ENCODE measurements at places on chromosomes 7 and 10. TPM values are rescaled to one million over a fixed set of nuclear protein-coding genes. Genes with fewer than 3 reads are reported as not detected.

- no peak overlapping the region for H3K27ac ChIP-seq
- H3K27me3 ChIP-seq: no peaks in the 10 kb centered on the region
- DNase-seq: no peak
- H3K4me1 ChIP-seq: no peaks in the 10 kb centered on the region
- H3K36me3 ChIP-seq: no peaks in the 10 kb centered on the region
- H3K4me3 ChIP-seq: no peak overlapping the region
Observed at GRCh38 chr10:44894691-44895090, 16.4 kb upstream of the TMEM72 start.

Gene MBL2
- not detected for total RNA-seq

DNA sequence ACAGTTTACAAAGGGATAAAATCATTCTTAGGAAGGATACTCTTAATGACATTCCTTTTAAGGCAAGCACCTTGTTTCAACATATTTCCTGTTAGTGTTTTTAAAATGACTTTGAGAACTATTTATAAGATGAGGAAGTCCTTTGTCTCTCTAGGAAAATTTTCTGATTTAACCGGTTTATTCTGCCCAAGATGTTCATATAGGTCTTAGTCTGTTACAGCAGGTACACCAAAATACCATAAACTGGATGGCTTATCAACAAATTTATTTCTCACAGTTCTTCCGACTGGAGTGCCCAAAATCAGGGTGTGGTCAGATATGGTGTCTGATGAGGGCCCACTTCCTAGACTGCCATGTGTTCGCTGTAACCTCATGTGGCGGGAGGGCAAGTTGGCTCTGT, 77.9 kb downstream of the GSAP start:
- no peaks in the 10 kb centered on the region for H3K27me3 ChIP-seq
- H3K36me3 ChIP-seq: no peaks in the 10 kb centered on the region
- H3K27ac ChIP-seq: no peak overlapping the region
- H3K4me3 ChIP-seq: no peak overlapping the region
- no peaks in the 10 kb centered on the region for H3K4me1 ChIP-seq

Gene C7orf57
- total RNA-seq: not detected

DNA sequence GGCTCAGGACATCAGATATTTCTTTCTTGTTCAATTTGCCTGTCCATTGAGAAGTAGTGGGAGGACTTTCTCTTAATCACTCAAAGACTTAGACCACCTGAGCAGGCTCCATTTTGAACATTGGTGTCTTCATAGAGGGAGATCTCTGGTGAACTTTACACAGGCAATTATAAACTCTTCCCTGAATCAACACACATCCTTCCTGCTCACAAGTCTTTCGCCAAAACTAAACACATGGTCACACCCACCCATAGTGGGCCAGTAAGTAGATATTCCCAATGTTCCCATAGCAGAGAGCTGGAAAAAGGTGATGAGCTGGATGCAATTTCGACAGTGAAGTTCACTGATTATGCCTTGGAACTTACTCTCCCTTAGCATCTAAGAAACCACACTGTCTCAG, 8.2 kb upstream of the MACC1 start:
- no peak overlapping the region for H3K4me3 ChIP-seq
- no peaks in the 10 kb centered on the region for H3K27me3 ChIP-seq
- no peaks in the 10 kb centered on the region for H3K36me3 ChIP-seq
- DNase-seq: no peak
- H3K27ac ChIP-seq: no peak overlapping the region
